ENCODE measurements at places on chromosomes 5 and 9.

GRCh38 chr9:3976865-3977613, 322.8 kb downstream of the GLIS3 start:
- no peak for DNase-seq

DNA sequence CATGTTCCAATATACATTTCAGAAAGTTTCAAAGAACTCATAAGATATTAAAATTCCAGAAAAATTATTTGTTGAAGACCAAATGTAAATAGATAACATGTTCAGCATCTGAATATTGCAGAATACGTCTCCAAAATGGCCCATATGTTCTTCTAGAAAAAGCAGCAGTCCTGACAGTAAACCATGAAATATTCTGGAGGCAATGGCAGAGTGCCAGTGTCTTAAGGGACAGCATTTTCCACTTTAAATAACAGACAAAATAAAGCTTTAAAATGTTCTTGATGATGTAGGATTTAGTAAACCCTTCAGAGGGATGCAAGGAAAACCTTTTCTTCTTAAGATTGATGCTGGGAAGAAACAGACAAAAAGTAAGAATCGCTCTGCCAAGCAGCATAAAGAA, 721.0 kb downstream of the NR2F1-AS1 start:
- no peak for DNase-seq

- DNase-seq: no peak
These were observed 227.6 kb downstream of the CRB2 start for GRCh38 chr9:123583646-123584045.

GRCh38 chr5:77308154-77308960, 97.9 kb downstream of the PDE8B start:
- DNase-seq: no peak

GRCh38 chr5:2255915-2256690, 373.4 kb upstream of the IRX4 start:
- no peak for DNase-seq

DNA sequence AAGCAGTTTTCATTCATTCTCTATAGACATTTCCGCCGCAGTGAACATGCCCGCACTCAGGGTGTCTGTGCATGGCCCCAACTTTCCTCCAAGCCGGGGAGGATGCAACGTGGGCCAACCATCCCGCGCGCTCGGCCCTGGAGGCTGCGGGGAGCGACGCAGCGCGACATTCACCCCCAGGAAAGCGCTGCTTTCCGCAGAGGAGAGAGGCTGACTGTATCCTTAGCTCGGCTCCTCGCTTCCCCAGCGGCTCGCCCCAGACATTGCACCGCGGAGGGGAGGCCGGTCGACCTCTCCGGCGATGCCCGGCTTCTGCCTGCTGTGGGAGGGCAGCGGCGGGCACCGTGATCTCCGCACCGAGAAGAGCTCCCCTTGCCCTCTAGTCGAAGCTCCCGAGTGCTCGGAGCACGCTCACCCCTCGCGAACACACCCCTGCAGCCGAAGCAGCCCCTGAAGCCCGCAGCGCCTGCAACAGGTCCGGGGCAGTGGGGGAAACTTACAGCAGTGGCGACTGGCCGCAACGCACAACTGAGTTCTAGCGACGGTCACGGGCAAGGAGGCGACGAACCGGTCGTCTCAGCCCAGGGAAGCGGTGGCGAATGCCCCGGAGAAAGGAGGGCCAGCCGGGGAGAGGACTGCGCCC, 600 bp downstream of the ENC1 start:
- peak; percentile 24 for DNase-seq

GRCh38 chr5:141484641-141485311, at the start of gene PCDHGC4:
Gene PCDHGC4, plus strand, starts transcription at chr5:141485030. Its CDS starts 144 bp downstream, at chr5:141485174.
- peak; percentile 74 for DNase-seq

- DNase-seq: peak; percentile 92
These were observed 5.8 kb upstream of the SOWAHA start for GRCh38 chr5:132807163-132807838.

- DNase-seq: no peak
These were observed 112.4 kb downstream of the SH3TC2 start for GRCh38 chr5:148950471-148950863.

- DNase-seq: no peak
These were observed 39.2 kb downstream of the GRAMD2B start for GRCh38 chr5:126462239-126463014.

GRCh38 chr9:8265281-8265680, 465.7 kb upstream of the DMAC1 start:
- no peak for DNase-seq

DNA sequence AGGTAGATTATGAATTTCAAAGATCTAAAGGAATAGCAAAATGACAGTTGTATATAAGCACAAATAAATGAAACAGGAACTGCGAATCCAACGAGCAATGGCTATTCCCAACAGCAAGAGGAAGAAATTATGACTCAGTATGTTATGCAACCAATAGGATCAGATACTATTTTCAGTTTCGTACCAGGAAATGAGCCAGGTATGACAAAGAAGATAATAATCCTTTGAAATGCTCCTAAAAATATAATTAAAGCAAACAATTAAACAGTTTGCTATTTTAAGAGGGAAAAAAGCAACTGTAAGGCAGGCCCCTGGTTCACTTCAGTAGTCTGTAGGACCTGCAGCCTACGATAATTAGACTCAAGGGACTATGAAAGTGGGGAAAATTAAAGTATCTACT, 58.9 kb downstream of the AUH start:
- no peak for DNase-seq

- DNase-seq: no peak
These were observed 19.7 kb downstream of the NAA35 start for GRCh38 chr9:85960688-85961093.

GRCh38 chr5:35458824-35459207, 158.8 kb upstream of the SPEF2 start:
- DNase-seq: no peak

GRCh38 chr9:26809795-26810194, 82.8 kb downstream of the CAAP1 start:
- no peak for DNase-seq

DNA sequence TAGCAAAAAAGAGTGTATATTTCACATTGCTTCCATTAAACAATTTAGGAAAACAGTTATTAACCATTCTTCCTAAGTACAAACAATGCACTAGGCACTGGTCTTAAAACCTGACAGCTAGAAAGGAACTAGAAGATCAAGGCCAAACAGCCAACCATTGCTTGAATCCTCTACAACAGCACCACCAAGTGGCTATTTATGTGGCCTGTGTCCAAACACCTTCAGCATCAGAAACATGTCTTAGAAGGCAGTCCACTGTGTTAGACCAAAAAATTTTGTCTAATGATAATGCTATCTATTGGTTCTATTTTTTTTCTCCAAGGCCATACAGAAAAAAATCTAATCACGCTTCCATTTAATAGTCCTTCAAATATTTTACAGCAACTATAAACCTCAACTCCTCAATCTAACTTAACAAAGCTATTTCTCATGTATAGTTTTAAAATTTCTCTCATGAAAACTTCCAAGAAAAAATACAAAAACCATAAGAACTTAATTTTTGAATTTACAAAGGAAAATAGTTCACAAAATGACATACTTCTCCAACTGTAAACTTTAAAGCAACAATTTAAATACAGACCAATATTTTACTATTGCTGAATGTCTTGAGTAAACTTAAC, 36.1 kb downstream of the CAAP1 start:
- DNase-seq: no peak

GRCh38 chr9:95498641-95499040, 18.1 kb downstream of the PTCH1 start:
- no peak for DNase-seq

DNA sequence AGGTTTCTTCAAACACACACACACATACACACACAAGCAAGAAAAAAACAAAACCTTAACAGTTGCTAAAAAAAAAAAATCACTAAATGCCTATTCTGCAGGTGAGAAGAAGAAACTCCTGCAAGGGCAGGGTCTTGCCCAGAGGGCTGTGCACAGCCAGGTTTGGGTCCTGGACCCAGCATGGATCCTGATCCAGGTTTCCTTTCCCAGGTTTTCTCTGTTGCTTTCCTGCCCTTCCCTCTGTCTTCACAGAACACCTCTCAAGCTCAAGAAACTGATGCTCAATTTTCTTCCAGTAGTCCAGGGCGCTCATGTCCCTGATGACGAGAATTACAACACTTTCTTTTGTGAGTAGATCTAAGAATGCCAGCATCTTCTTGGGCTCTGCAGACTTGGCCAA, 136.6 kb downstream of the PAX5 start:
- DNase-seq: no peak

GRCh38 chr9:27572566-27572917, 739 bp downstream of the C9orf72 start:
- no peak for DNase-seq

- DNase-seq: no peak
These were observed 62.8 kb downstream of the ERBIN start for GRCh38 chr5:65989158-65989557.

DNA sequence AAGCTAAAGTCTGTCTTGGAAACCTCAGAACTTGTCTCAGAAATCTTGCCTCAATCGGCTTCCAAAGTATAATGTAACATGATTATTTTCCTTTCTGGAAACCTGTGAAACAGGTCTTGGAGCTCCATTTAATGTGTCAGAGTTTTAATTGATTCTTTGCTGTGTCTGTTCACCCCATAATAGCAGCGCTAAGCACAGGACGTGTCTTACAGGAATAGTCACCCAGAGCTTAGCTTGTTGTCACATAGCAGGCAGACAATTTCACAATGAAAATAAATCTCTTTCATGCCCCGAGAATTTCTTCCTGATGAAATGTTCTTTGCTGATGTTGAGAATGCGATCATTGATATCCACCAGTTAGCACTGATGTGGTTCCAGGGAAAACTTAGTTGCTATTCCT, 40.2 kb upstream of the PTPN3 start:
- DNase-seq: no peak

DNA sequence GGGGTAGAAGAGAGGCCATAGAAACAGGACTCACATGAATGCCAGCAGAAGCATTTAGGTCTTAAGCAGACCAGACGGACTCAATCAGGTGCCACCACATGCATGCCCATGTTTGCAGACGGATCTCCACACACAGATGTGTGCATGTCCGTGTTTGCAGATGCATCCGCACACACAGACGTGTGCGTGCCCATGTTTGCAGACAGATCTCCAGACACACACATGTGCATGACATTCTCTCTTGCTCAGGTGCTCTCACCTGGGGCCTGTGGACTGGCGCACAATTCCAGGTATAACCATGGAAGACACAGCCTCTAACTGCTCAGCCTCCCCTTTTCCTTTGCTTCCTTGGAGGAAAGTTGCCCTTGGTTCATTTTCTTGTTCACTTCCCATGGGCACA, 148.3 kb downstream of the CACNA1B start:
- DNase-seq: no peak

- DNase-seq: no peak
These were observed 436.7 kb downstream of the ZSWIM6 start for GRCh38 chr5:61768692-61769281.

GRCh38 chr9:109743696-109744095, 36.3 kb upstream of the PALM2AKAP2 start:
- DNase-seq: no peak

DNA sequence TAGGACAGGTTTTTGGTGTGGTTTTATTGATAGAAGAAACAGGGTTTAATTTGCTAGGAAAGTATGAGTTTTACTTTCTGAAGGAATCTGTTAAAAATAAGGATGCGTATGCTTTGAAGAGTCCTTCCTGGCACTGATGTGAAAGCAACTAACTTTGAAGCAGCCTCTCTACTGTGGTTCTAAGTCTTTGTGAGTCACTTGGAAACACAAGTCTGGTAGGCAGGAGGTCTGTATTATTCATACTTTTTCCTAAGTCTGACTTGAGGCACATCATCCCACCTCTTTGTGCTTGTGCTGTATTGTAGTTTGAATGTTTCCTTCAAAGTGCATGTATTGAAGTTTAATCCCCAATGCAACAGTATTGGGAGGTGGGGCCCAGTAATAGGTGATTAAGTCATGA, 129.0 kb downstream of the TAF11L14 start:
- no peak for DNase-seq

GRCh38 chr5:14261856-14262611, 118.9 kb downstream of the TRIO start:
- DNase-seq: no peak

GRCh38 chr5:179803651-179804554, 2.8 kb downstream of the MGAT4B start:
- no peak for DNase-seq

DNA sequence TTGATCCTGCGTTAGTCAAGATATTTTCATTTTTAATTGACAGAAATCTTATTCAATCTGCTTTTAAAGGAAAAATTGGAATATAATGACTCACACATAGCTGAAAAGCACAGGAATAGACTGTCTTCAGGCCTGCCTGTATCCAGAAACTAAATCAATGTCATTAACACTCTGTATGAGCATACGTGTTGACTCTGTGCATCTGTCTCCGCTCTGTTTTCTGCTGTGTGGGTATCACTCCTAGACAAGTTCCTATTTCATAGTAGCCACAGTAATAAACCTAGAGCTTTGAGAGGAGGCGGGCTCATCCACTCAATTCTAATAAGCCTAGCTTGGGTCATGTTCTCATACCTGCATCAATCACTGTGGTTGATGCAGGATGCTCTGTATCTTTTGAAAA, 267.6 kb downstream of the KCTD16 start:
- DNase-seq: no peak

GRCh38 chr9:72726947-72727346, 205.5 kb downstream of the TMC1 start:
- DNase-seq: no peak

GRCh38 chr9:7892975-7893374, 93.4 kb upstream of the DMAC1 start:
- no peak for DNase-seq

DNA sequence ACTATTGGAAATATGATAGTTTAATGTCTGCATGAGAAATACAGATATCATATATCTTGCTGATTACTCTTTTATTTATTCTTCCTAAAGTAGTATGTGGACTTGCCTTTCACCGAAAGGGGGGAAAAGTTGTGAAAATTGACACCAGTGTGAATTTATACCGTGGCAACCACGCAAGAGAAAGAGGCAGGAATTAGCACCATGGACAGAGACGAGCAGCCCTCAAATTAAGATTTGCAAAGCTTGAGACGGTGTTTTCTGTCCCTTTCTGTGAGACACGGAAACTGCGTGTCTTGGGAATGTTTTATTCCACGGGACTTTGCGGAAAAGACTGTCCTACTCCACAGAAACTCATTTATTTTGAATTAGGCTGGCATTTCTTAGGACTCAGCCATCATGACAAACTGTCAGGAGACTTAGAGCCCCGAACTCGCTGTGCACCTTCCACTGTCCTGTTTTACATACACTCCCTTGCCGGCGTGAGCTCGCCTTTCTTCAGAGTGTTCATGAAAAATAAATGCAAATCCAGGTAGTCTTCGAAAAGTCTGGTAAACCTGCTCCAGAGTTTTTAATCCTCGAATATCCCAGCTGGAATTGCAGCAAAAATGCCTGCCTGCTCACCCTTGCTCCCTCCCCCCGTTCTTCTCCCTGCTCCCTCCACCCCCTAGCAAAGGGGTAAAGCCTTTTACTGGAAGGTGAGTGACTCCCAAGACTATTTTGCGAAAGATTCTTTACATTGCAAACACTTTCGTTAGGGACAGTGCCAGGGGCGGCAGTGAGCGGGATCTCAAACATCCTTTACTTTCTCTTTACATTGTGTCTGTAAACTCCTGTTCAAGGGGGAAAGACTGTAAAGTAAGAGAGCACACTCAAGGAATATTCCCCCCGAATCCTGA, 3.8 kb upstream of the ELAVL2 start:
- DNase-seq: no peak

- no peak for DNase-seq
These were observed 256.7 kb upstream of the CD180 start for GRCh38 chr5:67453111-67453905.

Measured in posterior cingulate gyrus (tissue), 11 donors.